Cardiac fibroblast (primary cell): ENCODE measurements at places on chromosomes 7 and 10.

DNA sequence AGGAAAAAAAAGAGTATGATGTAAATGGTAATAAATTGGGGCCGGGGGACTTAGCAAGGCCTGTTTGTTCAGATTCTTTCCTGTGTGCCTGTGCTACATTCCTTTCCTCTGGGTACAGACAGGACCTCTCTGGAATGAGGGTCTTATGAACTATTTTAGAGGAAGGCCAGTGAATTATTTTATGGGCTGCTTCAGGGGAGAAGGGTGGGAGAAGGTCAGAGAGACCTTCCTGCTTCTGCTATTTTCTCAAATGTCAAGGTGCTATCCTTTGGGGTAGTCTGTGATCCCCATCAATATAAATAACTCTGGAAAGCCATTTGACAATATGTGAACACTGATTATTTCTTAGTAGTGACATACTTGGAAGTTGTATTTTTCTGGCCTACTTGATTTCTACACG, 426.5 kb downstream of the SH2D4B start:
- no peak for DNase-seq

DNA sequence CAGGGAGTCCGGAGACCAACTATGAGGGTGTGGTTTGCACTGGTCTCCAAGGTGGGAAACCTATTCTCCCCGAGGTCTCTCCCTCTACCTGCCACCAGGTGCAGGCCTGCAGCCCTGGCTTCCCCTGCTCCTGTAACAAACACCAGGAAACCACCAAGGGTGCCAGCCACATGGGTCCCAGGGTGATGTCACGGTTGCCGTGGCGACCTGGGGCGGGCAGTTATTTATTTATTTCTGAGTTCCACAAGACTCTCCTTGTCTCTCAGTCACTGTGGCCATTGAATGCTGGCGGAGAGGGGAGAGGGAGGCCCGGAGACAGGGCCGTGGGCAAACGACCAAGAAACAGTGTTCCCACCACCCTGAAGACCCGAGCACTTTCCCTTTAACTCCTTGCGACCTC, 27.0 kb downstream of the MMD2 start:
- DNase-seq: no peak

DNA sequence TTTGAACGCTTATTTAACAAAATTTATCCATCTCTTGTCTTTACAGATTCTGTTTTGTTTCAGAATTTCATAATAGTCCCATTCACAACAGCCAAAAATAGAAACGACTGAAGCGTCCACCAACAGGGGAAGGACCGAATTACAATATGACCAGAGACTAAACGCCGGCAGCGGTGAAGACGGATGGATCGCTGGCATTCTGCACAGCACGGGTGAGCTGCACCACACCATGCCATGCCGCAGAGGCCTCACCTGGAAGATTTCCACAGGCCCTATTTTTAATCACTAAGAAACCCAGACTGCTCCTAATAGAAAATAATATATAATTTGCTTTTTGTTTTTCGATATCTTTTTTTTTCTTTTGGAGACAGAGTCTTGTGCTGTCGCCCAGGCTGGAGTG, 91.0 kb downstream of the ELFN1 start:
- no peak for DNase-seq

GRCh38 chr7:113608782-113609181, 310.0 kb downstream of the PPP1R3A start:
- DNase-seq: no peak

DNA sequence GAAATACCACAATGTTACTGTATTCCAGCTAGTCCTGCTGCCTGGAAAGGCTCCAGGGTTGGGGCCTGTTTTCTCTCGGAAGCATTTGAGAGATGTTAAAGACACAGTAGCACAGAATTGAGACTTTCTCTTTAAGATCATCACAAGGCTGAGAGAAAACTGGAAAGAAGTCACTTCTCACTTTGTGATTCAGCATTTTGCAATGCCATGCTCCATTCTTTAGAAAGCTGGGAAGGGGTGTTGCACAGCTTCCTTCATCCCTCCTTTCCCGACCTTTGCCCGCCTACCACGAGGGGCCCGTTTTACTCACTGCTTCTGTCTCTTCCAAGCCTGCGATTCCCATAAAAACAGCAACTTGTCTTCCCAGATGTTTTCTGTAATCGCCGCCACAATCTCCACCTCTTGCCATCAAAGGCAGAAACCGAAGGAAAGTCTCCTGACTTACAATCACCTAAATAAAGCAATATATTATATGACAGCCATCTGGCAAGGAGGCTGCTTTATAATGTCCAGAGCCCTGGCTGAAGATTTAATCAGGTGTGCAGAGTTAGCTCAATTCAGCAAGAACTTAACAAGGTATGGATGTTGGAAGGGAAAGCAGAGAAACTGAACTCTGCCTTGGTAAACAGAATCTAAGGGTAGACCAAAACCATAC, 18.9 kb downstream of the NOD1 start:
- DNase-seq: peak; percentile 94

DNA sequence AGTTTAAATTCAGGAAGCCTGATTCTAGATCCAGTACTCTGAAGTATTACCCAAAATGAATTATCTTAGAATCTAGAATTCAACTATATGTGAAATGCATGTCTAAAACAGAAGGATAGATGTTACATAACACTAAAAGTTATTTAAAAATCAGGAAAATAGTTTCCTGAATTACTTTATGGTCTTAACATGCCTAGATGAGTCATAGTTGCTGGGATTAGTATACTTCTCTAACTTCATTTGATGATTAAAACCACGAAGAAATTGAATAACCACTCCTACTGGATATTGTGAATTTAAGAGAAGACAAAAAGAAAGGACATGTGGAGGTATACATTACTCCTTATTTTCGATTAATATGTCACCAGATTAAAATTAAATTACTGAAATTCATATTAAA, 65.5 kb downstream of the ATAD1 start:
- DNase-seq: peak; percentile 70

GRCh38 chr10:124315591-124316270, 103.0 kb downstream of the OAT start:
- DNase-seq: no peak

GRCh38 chr10:132186488-132187429, at the start of gene DPYSL4:
TSS of gene DPYSL4 (plus strand) at chr10:132186948. CDS start at chr10:132187064, 116 bp downstream.
- no peak for DNase-seq

- DNase-seq: peak; percentile 12
Measured at GRCh38 chr7:18163091-18163490, 135.4 kb upstream of the PRPS1L1 start.

GRCh38 chr10:14601872-14602725, 172.6 kb downstream of the FAM107B start:
- peak; percentile 28 for DNase-seq

DNA sequence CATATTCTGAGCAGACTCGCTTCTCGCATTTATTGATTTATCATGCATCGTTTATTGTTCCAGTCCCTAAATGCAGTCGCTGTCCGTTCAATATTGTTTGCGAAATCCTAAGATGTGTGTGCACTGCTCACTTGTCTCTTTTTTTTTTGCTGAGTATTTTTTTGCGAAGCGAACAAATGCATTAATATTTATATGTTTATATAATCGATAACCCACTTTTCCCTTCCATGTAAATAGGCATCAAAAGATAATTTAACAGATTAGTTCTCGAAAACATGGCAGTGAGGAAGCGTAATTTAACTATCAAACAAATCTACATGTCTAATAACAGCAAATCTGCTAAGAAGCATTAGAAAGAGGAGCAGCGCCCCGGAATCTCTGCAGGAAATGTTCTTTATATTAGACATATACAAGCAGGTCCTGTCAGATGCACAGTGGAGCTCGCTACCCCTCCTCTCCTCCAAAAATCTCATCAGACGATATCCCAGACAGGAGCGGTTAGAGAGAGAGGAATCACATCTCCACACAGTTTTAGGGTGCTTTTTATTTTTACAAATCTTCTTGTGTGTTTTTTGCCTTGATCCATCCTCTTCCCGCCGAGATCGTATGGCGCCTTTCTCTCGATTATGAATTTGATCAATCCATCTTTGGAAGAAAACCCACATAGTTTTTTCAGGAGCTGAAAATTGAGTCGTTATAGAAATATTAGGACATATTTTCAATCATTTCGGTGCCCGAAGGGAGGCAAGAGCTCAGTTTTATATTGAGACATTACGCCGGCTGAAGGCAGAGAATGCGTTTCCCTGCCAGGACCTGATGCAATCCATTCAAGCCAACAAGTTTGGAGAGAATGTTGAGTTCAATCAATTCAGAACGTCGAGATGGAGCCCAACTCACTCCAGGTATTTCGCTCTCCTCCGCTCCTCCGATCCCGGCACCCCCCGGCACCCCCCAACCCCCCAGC, at the start of gene ARID5B:
Gene ARID5B (plus strand): TSS at position 871 of the 964 bp plus-strand sequence. CDS start 11 bp downstream, at position 882.
- peak; percentile 78 for DNase-seq

DNA sequence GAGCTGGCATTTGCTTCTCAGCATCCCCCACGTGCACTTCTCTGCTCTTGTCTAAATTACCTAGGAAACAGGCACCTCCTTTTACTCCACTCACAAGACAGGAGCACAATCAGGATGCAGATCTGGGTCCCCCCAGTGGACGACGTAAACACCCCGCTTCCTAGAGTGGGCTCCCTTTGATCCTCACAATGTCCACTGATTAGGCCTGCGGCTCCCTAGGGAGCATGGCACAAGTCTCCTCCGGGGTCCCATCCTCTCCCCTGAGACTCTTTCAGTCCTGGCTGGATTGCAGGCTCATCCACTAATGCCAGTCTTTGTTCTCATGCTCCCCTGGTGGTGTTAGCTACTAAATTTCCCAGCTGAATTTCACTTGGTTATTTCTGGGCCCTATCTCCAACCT, 98.3 kb downstream of the GLI3 start:
- DNase-seq: no peak

DNA sequence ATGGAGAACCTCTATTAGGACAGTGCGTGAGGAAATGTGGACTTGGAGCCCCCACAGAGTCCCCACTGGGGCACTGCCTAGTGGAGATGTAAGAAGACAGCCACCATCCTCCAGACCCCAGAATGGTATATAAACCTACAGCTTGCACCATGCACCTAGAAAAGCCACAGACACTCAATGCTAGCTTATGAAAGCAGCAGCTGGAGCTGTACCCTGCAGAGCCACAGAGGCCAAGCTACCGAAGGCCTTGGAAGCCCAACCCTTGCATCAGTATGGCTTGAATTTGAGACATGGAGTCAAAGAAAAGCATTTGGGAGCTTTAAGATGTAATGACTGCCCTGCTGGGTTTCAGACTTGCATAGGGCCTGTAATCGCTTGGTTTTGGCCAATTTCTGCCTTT, 361.3 kb downstream of the ZNF248 start:
- DNase-seq: no peak

DNA sequence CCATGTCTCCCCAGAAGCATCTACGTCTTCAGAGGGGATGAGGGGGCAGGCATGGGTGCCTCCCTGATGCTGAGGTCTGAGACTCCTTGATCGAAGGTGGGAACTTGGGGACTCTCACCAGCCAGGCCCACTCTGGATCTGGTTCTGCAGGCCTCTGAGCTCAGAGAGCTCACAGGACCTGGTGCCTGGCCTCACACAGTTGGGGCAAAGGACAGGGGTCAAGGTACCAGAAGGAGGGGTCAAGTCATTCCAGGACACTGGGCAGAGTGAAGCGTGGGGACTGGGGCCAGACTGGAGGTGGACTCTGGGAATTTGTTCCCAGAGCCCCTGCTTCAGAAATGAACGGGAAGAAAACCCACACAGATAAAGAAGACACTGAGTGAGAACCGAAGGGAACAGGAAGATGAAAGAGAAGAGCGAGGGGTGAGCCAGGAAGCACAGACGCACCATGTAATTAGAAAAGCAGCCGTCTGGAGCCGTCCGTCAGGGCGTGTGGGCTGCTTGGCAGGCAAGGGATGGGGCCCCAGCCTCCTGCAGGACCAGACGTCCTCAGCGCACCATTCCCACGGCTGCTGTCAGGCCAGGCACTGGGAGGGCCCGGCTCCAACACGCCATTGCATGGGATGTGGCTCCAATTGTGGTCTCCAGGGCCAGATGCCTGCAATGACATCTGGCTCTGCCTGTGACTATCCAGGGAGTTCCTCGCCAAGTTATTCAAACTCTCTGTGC, 47.7 kb downstream of the ZCCHC24 start:
- DNase-seq: peak; percentile 80

- DNase-seq: no peak
Measured at GRCh38 chr10:23725548-23725947, 286.7 kb downstream of the OTUD1 start.

DNA sequence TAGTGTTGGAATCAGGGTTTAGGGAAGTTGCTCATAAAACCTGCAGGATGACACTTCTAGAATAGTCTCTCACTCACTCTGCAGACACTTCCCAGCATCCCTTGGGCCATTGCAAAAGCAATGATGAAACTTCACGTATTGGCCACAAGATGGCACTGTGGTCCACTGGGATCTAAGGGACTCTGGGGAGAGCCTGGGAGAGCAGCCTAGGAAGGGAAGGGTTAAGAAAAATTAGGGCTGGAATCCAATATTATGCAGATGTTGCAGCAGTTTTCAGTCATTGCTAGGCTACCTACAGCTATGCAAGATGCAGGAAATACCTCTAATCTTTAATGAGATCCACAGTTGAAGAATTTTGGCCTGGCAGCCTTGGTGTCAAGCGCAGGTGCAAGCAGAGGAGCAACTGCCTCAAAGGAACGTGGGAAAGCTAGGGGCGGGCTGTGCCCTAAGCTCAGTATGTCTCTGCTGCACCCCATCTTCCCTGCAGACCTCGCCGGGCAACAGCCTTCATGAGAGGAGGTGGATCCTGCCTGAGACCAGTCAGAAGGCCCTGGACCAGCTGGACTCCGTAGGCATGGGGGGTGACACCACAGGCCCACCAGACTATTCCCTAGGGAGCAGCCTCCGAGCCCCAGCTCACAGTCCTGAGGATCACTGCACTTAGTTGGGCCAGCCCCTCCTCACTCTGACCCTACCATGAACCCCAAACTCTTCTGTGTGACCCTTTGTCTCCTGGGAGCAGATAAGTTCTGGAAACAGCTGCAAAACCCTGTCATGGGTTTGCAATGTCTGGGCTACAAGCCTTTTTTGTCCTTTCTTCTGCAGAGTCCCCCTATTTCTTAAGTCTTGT, 127.9 kb upstream of the PRSS58 start:
- DNase-seq: peak; percentile 75

GRCh38 chr7:123746931-123747488, 1.8 kb downstream of the WASL start:
- no peak for DNase-seq

DNA sequence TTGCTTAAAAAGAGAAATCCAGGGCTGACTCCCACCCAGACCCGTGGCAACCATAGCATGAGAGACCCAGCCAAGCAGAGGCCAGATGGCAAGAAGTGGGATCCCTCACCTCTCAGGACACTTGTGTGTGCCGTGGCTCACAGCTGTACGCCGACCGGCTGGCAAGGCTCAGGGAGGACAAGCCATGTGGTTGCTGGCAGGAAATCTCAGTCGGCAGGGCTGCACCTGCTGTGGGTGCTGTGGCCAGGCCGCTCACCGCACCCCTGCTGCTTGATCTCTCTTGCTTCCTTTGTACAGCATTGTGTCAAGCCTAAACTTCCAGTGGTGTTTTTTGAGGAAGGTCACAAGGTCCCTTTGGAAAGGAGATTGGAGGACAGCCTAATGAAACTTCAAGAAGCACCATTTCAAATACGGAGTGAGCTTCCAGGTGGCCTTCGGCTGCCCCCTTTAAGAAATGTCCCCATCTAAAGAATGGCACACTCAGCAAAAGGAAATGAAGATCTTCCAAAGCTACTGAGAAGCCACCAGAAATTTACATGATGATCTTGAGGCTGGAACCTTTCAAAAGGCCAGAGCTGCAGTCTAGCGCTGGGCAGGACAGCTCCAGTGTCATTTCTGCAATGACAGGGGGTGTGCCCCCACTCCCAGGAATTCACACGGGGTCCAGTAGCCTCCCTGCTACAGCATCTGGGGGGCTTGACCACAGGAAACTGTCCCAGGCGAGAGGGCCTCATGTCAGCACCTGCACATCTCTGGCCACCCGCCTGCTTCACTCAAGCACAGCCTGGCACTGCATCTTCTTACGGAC, 409.0 kb upstream of the MGMT start:
- DNase-seq: no peak
